ENCODE measurements at places on chromosomes 12 and 14. TPM values are rescaled to one million over a fixed set of nuclear protein-coding genes. Genes with fewer than 3 reads are reported as not detected.

GRCh38 chr14:50109342-50109741, 7.0 kb downstream of the VCPKMT start:
- no peaks in the 10 kb centered on the region for H3K4me1 ChIP-seq
- DNase-seq: no peak
- H3K27ac ChIP-seq: no peak overlapping the region
- no peaks in the 10 kb centered on the region for H3K36me3 ChIP-seq
- no peak overlapping the region for H3K4me3 ChIP-seq

- no peak for DNase-seq
- peaks cover 3% of the 10 kb centered on the region for H3K36me3 ChIP-seq
- no peak overlapping the region for H3K4me3 ChIP-seq
- no peak overlapping the region for H3K27ac ChIP-seq
- no peaks in the 10 kb centered on the region for H3K27me3 ChIP-seq
- no peaks in the 10 kb centered on the region for H3K4me1 ChIP-seq
Observed at GRCh38 chr14:77885367-77885766, 85.5 kb downstream of the ADCK1 start.

DNA sequence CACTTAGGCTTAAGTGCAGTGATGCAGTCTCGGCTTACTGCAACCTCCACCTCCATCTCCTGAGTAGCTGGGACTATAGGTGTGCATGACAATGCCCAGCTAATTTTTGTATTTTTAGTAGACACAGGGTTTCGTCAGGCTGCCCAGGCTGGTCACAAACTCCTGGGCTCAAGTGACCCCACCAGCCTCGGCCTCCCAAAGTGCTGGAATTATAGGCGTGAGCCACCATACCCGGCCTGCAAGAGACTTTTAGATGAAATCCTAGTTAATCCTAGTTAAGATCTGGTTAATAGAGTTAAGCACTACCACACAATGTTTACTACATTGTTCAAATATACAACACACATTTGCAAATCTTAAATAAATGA, 196.5 kb upstream of the AMIGO2 start:
- H3K36me3 ChIP-seq: no peaks in the 10 kb centered on the region
- peak overlapping the region; percentile 16 for H3K4me3 ChIP-seq
- H3K27me3 ChIP-seq: no peaks in the 10 kb centered on the region
- peak overlapping the region; percentile 92 for H3K27ac ChIP-seq
- peaks cover 62% of the 10 kb centered on the region for H3K4me1 ChIP-seq
- no peak for DNase-seq

GRCh38 chr14:55698051-55698450, 118.0 kb downstream of the KTN1 start:
- H3K27ac ChIP-seq: no peak overlapping the region
- no peaks in the 10 kb centered on the region for H3K4me1 ChIP-seq
- DNase-seq: no peak
- no peaks in the 10 kb centered on the region for H3K27me3 ChIP-seq
- no peak overlapping the region for H3K4me3 ChIP-seq
- no peaks in the 10 kb centered on the region for H3K36me3 ChIP-seq

DNA sequence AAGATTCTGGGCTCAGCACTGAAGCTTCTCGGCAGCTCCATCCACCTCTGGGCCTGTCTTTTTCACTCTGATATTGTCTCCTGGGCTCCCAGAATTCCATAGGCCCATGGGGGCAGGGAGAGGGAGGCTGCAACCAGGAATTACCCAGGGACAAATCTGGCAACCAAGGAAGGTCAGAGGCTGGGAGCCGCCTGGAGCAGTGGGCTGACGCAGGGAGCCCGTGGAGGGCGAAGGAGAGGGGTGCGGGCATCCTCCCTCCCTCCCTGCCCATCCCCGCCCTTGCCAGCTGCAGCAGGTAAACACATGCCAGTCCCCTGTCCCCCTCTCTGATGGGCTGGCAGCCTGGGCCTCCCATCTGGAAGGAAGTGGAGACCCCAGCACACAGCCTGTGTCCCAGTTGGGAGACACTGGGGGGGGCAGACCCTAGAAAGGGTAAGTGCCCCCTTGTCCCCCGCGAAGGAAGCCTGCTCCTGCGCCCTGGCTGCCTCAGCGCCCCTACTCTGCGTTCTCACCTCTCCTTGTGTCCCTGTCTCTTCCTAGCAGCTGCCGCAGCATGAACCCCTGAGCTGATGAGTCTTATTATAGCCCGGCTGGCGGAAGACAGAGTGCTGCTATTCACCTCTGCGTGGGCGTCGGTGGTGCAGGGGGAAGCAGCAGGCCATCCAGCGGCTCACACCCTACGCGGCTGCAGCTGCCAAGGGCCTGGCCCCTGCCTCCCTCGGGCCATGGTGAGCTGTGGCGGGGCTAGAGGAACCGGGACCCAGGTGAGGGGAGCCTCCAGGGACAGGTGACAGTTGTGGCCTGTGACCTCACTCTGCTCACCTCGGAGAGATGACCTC, 6.7 kb downstream of the LRTM2 start:
- no peaks in the 10 kb centered on the region for H3K4me1 ChIP-seq
- no peak for DNase-seq
- no peak overlapping the region for H3K4me3 ChIP-seq
- H3K27ac ChIP-seq: no peak overlapping the region
- H3K27me3 ChIP-seq: no peaks in the 10 kb centered on the region
- H3K36me3 ChIP-seq: no peaks in the 10 kb centered on the region

DNA sequence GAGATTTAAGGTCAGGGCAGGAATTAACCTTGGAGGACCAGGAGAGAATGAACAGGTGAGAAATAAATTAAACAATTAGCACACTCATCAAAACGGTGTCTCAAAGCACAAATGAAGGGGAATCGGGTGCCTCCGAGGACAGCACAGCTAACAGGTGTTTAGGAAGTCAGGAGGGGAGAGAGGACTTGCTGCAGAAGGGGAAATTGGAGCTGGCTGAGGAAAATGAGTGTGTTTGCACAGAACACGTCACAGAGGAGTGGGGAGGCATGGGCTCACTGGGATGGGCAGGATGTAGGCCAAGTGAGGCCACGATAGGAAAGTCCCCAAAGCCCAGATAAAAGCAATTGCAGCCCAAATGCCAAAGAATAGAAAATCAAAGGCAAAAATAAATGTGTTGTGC, 121.7 kb downstream of the ZNF664 start:
- no peaks in the 10 kb centered on the region for H3K4me1 ChIP-seq
- DNase-seq: no peak
- peaks cover 24% of the 10 kb centered on the region for H3K27me3 ChIP-seq

GRCh38 chr12:27257104-27257843, 13.2 kb downstream of the STK38L start:
- DNase-seq: no peak
- no peaks in the 10 kb centered on the region for H3K36me3 ChIP-seq
- no peaks in the 10 kb centered on the region for H3K4me1 ChIP-seq

The KRT83 gene
- total RNA-seq: not detected

The DTX1 gene
- 6.5 TPM for total RNA-seq

DNA sequence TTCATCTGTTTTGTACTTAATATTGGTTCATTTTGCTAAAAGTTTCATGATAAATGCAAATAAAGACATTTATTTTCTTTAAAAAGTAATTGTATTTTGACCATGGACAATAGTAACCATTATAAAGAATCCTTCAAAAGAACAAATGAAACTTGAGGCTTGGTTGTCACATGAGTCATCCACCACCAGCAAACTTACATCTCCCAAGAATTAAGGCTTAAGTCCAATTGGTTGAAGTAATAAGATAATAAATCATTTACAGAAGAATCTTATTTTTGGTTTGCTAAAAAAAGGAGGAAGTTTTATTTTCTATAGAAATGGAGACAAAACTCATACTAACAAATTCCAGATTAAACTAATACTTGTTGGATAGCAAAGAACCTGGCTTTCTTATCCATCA, 84.8 kb upstream of the KITLG start:
- H3K27me3 ChIP-seq: no peaks in the 10 kb centered on the region
- DNase-seq: no peak
- H3K36me3 ChIP-seq: no peaks in the 10 kb centered on the region
- no peaks in the 10 kb centered on the region for H3K4me1 ChIP-seq
- no peak overlapping the region for H3K27ac ChIP-seq

GRCh38 chr14:91363776-91364523, 53.7 kb downstream of the CCDC88C start:
- H3K4me3 ChIP-seq: no peak overlapping the region
- peaks cover 42% of the 10 kb centered on the region for H3K4me1 ChIP-seq
- H3K27me3 ChIP-seq: no peaks in the 10 kb centered on the region
- H3K27ac ChIP-seq: peak overlapping the region; percentile 45
- peaks cover 20% of the 10 kb centered on the region for H3K36me3 ChIP-seq
- DNase-seq: no peak

- H3K4me3 ChIP-seq: no peak overlapping the region
- no peaks in the 10 kb centered on the region for H3K27me3 ChIP-seq
- no peak for DNase-seq
- peaks cover 12% of the 10 kb centered on the region for H3K4me1 ChIP-seq
- H3K27ac ChIP-seq: no peak overlapping the region
Observed at GRCh38 chr14:67371247-67372148, 11.4 kb downstream of the EIF2S1 start.

The ISCA2 gene
- total RNA-seq: 34.1 TPM

The FOXN4 gene
- not detected for total RNA-seq

DNA sequence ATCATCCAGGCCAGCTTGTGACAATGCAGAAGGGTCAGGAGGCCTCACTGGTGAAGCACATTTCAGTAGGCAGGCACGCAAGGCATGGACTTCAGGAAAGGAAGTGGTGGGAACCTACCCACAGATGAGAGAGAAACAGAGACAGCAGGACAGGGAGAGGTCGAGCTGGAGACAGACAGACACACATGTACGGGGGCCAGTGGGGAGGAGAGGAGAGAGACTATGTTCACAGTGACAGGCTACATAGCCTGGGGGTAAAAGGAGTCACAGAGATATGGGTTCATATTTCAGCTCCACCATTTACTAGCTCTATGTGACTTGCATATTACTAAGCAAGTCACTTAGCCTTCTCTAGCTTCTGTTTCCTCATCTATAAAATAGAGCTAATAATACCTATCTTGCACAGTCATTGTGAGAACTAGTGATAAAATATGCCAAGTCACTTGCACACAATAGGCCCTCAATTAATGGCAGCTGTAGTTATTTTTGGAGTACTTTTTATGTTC, 91.1 kb upstream of the FUT8 start:
- H3K36me3 ChIP-seq: no peaks in the 10 kb centered on the region
- H3K27me3 ChIP-seq: no peaks in the 10 kb centered on the region
- no peak overlapping the region for H3K4me3 ChIP-seq
- no peak for DNase-seq
- no peak overlapping the region for H3K27ac ChIP-seq

- no peaks in the 10 kb centered on the region for H3K36me3 ChIP-seq
- H3K27ac ChIP-seq: no peak overlapping the region
- DNase-seq: no peak
Observed at GRCh38 chr12:58184212-58184611, 242.8 kb downstream of the ATP23 start.

The C14orf180 gene
- not detected for total RNA-seq

DNA sequence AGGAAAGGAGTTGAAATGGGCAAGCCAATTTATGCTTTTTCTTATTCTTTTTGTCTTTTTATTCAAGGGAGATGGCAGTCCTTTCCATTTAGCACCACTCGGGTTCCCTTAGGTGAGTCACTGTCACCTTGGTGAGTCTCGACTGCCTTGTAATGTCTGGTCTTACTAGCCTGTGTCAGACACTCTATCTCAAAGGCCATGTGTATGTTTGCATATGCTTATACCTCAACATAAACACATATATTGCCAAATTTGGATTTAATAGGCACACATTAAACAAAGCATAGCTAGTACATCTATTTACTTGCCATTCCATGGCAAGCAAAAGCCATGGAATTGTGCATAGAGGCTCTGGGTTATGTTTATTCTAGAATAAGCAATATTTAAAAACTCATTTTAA, 624.9 kb upstream of the FOXG1 start:
- no peaks in the 10 kb centered on the region for H3K27me3 ChIP-seq
- DNase-seq: no peak
- no peak overlapping the region for H3K27ac ChIP-seq
- H3K4me3 ChIP-seq: no peak overlapping the region
- no peaks in the 10 kb centered on the region for H3K4me1 ChIP-seq
